DMS 273 treated with DMSO at 0.1 percent for 48 hours (cell line): ENCODE measurements at places on chromosomes 13 and 19.

DNA sequence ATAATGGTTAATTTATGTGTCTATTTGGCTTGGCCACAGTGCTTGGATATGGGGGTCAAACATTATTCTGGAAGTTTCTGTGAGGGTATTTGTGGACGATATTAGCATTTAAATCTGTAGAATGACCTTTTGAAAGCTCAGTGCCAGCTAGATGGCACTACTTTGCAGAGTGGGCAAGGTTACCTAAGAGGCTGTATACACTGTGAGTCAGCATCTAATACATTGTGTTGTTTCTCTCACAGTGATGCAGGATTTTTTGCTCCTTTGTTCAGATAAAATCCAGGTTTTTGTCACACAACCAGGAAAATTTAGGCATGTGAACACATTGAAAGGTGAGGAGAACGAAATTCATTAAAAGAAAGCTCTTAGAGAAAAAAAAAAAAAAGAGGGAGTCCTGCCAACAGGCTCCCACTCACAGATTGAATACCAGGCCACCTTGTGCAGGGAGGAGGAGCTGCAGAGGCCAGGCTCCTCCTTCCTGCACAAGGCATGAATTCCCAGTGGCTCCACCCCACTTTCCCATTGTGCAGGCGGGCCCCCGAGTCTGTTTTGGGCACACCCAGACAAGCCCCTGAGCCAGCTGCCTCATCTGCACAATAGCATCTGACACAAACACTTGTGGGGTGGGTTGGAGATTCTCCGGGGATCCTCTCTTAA lies 551.0 kb upstream of the ATXN8OS start:
- DNase-seq = no peak

DNA sequence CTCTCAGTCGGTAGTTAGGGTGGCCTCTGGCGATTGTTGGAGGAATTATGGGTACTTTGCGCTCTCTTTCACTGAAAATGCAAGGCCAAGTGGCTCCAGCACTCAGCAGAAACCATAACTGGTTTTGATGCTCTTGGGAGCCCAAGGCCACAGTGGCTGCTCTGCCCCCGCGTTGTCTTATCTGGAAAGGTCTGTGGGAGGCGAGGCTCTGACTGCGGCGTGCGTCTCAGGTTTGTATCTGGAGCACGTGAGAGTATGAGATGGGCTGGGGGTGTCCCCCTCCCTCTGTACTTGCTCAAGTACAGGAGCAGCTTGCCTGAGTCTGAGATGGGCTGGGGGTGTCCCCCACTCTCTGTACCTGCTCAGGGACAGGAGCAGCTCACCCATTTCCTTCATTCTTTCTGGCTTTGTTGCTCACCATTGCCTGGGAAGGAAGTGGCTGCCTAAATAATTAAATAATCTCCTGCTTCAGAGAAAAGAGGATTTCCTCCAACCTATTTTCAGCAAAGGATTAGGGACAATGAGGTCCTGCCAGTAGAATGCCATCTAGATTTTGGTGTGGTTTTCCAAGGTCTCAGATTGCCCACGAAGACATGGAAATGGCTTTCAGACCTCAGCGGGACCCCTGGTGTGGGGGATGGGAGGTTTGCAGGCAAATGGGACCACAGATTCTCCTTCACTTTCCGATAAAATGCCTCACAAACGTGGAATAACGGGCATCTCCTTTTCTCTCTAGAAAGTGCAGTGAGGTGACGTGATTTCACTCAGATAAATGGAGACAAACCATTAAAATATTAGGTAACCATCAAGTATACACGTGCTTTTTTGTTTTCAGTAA lies 14.7 kb downstream of the ATP11A start:
- no peak for DNase-seq

DNA sequence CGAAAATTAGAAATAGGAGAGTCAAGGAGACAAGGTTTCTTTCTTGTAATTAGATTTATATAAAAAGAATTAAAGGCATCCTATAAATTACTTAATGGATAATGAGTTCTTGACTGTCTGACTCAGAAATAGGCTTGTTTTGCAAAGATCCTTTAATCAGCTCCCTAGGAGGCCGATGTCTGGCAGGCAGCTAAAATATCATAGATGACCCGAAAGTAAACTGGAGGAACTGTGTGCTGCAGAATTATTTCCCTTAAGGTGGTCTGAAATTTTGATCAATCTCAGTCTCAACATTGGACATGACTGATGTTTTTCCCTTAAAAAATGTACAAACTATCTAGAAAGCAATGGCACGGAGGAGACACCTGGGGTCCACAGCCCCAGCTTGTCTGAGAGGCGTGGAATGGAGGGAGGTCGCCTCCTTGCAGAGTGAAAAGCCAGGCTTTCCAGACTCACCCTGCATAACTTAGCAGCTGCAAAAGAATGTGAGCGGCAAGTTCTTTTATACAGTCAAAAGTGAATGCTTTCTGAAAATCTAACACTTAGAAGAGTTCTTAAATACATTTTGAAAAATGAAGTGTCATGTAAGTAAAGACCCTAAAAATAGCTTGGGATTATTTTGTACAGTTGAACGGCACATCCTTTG lies 44.8 kb downstream of the MBNL2 start:
- DNase-seq = no peak

DNA sequence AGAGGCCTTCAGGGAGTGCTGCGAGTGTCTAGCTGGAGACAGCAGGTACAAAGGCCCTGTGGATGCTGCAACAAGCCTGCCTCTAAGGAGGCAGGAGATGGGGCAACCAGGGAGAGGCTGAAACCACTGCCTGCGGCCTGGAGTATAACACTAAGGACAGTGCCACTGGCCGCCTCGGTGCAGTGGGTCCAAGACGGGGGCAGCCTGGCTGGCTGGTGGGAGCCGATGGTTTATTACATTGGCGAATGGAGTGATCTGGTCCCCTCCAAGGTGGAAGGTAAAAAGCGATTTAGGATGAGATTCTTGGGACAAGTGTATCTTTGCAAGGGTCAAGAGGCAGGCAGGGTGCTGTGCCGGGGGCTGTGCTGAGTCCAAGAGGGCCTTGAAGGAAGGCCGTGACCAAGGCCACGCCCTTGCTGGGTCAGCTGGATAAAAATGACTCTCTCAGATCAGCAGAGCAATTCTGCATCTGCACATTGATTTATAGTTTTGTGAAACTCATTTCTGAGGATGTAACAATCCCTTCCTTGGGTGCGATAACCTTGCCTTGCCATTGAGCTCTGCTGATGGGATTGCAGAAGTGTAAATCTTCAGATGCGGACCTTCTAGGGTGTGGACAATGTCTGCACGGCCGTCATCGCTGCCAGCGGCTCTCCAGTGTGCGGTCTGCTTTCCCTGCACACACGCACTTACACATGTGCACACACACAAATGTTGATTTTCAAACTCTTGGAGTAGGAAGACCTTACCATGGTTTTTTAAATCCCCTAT lies 6.0 kb downstream of the TMEM255B start:
- DNase-seq = no peak

DNA sequence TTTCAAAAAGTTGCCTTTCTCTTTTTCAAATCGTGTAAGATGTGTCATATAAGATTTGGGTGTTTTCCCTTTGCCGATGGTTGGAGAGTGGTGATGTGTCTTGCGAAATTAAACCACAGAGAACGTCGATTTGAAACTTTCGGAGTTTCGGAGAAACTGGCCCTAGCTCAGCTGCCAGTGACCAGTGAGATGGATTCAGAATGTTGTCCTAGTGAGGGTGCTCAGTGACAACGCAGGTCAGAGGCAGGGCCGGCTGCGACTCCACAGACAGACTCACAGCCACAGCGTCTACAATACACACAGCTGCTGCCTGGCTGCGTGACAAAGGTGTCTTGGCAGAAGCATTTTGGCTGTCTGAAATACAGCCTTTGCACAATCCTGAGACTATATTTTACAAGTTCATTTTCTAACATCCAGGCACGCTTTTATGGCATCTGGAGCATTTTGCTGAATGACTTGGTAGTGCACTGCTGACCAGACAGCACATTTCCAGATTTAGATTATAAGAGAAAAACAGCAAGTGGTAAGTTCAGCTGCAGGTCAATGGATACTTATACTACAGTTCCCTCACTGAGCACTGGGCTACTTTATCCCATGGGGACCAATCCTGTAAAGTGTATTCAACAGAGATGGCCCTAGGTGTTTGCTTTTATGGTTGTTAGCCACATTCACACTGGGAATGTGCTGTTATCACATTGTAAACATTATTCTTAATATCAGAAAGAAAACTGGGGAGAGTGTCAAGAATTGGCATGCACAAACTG lies 207.5 kb downstream of the KCNRG start:
- DNase-seq = no peak

DNA sequence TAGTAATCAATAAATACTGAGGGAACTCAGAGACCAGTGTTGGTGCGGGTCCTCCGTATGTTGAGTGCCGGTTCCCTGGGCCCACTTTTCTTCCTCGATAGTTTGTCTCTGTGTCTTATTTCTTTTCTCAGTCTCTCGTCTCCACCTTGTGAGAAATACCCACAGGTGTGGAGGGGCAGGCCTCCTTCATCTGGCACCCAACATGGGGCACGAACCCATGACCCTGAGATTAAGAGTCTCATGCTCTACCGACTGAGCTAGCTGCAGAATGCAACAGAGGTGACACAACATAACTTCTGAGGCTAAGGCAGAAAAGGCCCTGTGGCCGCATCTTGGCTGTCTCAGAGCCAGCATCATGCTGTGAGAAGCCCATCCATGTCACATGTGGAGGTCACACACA lies 5.3 kb upstream of the ZNF613 start:
- DNase-seq = no peak

DNA sequence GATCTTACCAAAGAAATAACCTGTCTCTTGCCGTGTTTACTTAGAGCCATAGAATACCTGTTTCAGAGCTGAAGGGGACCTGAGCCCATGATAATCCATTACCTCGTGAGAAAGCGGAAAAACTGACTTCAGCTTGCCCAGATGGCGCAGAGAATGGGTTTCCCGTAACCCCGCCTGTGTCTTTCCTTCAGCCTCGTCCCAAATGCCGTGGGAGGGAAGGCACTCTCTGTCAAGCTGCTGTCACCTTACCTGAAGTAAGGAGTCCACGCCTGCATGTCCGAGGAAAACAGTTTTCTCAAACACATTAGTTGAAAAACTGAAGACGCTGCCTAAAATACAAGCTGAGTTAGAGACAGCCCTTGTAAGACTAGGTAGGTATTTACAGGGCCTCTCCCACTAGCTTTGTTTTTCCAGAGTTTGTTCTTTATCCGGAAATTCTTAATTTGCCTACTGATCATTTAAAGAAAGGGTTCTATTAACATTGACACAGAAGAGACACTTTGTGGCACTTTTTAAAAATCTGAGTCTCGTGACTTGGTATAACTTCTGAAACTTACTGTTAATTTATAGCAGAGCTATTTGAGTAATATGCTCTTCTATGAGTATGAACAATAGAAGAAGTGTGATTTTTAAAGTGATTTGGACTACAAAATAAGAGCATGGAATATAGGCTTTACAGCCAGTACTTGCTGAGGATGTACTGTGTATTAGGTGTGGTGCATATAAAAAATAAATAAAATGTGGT lies 1.3 kb upstream of the INTS6 start:
- DNase-seq = peak; percentile 19

DNA sequence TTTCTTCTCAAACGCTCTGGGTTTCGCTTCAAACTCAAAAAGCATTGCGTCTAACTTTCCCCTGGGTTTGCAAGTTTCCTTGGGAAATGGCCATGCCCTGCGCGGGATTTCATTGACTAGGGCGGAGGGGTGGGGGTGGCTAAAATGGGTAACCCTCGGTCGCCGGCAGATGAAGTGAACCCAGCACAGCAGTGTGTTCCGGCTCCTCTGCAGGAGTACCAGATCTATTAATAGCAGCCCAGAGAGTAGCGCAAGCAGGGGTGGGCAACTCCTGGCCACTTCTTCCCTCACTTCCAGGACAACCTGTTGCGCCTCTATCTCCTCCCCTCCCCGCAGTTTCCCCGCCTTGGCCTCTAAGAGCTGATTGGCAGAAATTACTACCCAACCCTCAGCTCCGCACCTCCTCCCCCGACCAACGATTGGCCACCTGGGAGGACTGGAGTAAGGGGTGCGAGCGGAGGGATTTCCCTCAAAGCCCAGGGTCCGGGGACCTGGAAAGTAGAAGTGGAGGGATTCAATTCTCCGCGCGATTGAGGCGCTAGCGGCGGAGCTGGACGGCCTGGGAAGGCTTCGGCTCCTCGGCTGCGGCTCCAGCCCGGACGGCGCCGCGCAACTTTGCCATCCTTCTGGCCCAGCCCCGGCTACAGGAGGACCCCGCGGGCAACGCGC lies at the start of gene FREM2:
TSS of gene FREM2 (plus strand) at position 501 of the 669 bp plus-strand sequence. CDS start 268 bp downstream, outside the sequence.
- no peak for DNase-seq

DNA sequence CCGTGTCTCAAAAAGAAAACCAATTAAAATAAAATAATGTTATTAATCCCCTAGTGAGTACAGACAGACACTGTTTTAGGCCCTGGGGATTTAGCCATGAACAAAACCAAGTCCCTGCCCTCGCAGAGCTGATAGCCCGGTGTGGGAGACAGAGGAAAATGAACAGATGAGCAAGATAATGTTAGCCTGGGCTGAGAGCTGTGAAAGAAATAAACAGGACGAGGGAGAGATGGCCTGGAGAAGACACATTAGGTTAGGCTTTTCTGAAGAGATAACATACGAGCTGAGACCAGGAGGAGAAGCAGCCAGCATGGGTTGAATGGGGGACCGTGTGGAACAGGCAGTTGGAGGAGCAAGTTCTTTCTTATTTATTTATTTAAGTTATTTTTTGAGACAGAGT lies 9.0 kb downstream of the RELB start:
- DNase-seq = no peak

DNA sequence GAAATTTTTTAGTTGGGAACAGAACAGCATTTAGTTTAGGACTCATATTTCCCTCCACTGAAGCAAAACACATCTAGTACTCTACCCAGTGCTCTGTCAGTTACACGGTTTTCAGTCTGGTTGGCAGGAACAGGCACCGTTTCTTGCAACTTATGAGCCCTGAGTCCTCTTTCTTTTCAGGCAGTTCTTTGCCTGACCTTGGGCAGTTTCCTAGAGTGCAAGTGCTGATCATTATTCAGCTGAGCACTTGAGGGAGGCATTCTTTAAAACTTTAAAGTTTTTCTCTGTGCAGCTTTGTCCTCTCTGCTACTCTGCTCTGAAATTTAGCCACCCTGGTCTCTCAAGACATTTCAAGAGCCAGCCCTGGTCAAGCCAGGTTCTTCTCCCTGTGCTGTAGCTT lies 96.1 kb downstream of the MYO16 start:
- DNase-seq = no peak

GRCh38 chr13:112270951-112271350 lies 105.2 kb upstream of the SPACA7 start:
- no peak for DNase-seq

- DNase-seq = peak; percentile 72
Measured at GRCh38 chr13:100521851-100522617, 66.6 kb downstream of the GGACT start.

GRCh38 chr13:51523082-51523518 lies 61.2 kb upstream of the WDFY2 start:
- no peak for DNase-seq

- DNase-seq = no peak
Measured at GRCh38 chr19:11264452-11265176, 2.3 kb upstream of the DOCK6 start.

GRCh38 chr13:68644611-68645010 lies 1414.5 kb upstream of the PCDH9 start:
- no peak for DNase-seq

GRCh38 chr13:82822935-82823334 lies 1059.3 kb downstream of the SLITRK1 start:
- no peak for DNase-seq

- DNase-seq = no peak
Measured at GRCh38 chr19:10279737-10280442, 6.9 kb upstream of the ICAM4 start.
